ENCODE measurements at places on chromosomes 7 and 10.

DNA sequence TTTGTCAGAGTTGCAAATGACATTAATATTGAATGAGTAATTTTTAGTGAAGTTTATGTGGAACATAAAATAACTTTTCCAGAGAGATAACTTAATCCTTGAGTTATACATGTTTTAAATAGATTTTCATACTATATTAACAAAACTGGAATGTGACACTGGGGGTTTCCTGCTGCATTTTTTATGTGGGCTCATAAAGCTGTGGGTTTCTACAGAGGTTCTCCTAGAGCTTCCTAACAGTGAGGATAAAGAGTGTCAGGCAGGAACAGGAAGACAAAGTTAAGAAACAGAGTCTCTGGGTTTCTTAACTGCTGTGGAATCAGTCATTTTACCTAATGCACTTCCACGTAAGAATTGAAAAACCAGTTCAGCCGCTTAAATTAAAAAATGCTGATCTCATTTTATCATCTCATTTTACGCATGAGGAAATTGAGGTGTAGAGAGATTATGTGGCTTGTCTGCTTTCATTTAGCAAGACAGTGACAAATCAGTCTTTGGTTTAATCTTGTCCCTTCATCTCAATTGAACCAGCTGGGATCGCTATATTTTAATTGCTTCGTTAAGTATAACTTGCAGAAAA, 5.0 kb downstream of the CD36 start:
- no peak for DNase-seq

DNA sequence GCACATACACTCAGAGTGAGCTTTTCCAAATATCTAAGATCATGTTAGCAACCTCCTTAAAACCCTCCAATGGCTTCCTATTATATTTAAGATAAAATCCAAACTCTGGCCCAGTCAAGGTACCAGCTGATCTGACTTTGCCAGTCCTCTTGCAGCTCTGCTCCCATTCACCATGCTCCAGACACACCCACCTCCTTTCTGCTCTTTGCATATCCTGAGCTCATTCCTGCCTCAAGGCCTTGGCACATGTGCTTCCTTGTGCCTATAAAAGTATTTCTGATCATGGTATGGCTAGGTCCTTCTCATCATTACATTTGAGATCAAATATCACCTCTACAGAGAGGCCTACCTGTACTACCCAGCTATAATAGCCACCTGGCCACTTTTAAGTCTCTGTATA, 27.5 kb downstream of the XPNPEP1 start:
- no peak for DNase-seq

DNA sequence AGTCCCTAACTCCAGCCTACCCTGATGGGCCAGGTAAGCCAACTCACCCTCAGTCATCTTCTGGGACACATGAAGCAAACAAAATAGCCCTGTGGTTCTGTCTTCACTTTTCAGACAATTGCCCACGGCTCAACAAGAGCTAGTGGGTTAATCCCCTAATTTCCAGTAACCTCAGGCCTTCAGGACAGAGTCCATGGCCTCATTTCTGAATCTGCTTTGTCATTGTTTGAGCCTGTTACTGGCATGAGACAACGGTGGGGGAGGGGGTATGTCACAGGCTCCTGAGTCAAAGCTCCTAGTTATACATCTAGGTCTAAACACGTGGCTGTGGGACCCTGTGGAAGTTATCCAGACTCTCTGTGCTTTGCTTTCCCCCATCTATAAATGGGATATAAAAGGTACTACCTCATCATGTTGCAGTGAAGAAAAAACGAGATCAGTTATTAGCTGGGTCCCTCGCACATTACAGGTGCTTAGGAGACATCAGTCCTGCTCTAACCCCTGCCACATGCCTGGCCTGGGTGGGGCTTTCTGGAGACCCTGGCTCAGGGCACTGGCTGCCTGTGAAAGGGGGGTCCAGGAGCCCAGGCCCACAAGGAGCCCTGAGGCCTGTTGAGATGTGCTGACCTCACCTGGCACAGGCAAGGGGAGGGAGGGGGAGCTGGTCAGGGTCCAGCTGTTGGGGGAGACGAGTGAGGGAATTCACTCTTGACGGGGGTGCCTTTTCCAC, 16.5 kb downstream of the MAT1A start:
- no peak for DNase-seq

DNA sequence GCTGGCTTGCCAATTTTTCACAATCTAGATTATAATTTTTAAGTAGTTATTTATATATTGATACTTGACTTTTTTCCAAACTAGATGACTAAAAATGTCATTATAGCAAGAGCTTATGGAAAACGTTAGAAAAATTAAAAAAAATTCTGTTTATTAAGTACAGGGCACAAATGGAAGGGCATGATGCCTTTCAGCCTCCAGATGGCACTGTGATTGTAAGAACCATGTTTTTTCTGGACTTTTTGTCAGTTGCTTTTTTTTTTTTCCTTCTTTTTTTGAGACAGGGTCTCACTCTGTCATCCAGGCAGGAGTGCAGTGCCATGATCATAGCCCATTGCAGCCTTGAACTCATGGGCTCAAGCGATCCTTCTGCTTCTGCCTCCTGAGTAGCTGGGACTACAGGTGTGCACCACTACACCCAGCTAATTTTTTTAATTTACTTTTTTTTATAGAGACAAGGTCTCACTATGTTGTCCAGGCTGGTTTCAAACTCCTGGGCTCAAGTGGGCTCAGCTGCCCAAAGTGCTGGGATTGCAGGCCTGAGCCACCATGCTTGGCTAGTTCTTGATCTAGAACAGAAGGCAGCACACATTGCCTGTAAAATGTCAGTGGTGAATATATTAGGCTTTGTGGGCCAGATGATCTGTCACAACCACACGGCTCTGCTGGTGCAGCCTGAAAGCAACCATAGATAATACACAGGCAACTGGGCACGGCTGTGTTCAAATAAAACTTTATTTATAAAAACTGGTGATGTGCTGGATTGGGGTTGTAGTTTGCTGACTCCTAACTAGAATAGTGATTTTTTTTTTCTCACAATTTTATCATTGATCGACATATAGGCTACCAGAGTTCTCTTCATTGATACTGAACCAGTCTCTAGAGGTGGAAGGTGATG, 27.4 kb downstream of the UCMA start:
- DNase-seq, result no peak

DNA sequence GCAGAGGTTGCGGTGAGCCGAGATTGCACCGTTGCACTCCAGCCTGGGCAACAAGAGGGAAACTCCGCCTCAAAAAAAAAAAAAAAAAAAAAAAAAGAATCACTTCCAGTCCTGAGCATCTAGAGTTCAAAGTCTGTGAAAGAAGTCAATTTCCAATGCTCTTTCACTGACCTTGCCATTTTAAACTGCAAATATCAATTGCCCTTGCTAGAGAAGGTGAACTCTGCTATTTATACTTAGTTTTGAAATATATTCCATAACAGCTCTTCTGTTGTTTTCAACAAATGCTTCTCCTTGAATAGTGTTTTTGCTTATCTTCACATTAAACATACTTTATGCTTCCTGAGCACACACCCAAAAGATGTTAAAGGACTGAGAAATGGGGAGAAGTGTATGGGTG, 331.3 kb downstream of the PHTF2 start:
- no peak for DNase-seq

GRCh38 chr10:115790220-115790619, 482.8 kb downstream of the GFRA1 start:
- no peak for DNase-seq

DNA sequence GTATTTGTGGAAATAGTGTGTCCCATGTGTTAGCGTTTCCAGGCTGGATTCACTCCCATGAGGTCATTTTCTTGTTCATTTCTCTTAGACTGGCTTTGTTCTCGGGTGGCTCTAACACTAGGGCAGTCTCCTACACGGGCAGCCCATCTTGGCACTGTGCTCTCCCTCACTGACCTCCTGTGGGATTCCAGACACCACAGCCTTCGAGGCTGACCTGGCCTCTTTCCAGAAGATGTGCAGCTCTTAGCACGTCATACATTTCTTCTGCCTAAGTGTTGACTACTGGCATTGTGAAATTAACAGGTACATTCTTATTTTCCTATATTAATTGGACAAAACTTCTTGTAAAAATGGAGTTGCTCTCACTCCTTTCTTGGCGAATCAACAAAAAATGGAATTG, 72.8 kb downstream of the INSYN2A start:
- DNase-seq, result no peak
